ENCODE measurements at places on chromosomes 1 and 21.

DNA sequence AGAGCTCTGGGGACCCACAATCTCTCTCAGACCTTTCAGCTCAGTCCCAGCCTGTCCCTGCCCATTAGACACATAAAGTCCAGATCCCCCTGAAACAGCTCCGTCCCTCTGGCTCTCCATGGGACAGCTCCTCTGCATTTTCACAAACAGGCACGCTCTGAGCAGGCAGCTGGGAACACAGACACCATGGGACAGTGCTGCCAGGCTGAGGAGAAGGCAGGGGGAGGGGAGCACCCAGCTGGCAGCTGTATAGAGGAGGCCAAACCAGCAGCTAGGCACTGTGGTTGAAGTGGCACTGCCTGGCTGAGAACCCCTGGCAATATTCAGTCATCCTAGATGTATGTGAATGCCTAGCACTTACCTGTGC lies 2.0 kb downstream of the TMEM63A start:
- no peak for DNase-seq

DNA sequence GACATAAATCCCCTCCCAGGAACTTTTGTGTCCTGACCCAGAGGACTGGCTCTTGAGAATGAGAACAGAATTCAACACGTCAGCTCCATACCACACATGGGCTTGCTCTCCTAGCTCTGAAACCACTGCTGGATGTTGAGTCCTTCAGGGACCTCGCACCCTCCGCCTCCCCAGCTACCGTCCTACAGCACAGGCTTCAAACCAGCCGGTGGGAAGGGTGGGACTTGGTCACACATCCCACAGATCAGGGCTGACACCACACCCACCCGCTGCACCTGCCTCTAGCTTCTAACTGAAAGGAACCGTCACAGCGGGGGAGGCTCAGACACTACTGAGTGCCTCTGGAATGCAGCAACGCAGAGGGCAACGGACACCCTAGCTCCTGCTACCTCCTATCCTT lies 24.0 kb downstream of the MRAP start:
- DNase-seq: no peak

DNA sequence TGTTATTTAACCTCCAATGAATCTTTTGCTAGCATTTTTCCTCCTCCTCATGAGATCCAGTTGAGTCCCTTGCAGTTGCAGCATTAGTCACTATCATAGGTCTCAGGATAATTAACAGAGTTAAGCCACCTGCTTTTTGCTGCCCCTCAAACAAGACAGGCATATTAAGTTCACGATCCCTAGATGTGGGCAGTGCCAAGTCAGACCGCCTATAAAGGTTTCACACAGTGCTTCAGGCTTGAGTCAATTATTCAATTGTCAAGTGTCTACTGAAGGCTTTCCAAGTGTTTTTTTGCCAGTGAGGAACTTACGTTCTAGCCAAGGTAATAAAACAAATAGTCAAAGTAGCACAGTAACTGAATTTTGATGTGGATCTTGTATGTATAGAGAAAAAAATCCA lies 175.0 kb downstream of the DAB1 start:
- DNase-seq: no peak

DNA sequence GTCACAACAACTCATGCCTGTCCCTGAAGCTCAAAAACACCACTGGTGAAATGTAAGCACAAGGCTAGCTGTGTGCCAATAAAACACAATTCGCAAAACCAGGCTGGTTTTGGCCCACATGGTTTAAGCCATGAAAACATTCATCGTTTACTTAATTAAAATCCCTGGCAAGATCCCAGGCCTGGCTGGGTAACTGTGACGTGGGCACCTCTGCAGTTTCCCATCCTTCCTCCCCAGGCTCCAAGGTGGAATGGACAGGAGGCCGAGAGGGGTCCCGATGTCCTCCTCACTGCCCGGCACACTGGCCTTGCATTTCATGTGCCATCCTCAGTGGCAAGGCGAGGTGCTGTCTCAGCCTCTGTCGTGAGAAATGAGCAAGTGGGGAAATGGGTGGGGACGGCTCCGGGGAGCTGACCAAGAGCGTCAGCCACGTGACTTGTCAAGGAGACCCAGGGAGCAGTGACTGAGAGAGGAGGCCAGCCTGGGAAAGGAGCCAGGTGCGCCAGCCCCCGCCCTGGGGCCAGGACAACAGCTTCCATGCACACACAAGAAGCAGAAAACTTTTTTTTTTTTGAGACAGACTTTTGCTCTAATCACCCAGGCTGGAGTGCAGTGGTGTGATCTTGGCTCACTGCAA lies 153.1 kb upstream of the RAB4A start:
- DNase-seq: no peak

GRCh38 chr1:29924017-29924431 lies 687.7 kb downstream of the PTPRU start:
- no peak for DNase-seq

DNA sequence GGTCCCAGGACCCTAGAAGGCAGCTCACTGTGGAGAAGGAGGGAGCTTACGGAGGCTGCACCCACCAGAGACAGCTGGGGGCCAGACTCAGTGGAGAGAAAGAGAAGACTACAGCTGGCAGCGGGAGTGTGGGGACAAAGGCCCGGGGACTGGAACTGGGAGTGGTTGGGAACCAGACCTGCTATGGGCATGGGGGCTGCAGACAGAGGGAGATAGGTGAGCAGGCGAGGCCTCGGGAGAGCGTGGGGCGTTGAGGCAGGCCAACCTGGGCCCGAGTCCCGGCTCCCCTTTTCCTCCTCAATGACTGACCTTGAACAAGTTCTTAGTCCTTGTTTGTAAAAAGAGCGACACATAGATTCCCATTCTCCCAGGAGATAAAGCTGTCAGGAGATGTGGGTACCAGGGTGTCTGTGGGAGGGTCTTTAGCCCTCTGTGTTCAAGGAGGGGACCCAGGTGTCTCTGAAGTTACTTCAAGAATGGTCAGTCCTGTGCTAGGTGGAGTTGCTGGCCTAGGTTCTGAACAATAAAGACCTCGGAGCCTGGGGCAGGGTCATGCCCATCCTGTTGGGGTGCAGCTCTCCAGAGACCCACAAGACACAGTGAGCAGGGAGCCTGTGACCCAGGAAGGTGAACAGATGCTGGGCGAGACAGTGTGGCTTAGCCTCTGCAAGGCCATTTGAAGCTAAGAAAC lies 87.9 kb downstream of the ITPKB start:
- DNase-seq: no peak

- no peak for DNase-seq
These were observed 28.3 kb upstream of the LY9 start for GRCh38 chr1:160767395-160768294.

- no peak for DNase-seq
These were observed 15.7 kb upstream of the RASSF5 start for GRCh38 chr1:206491616-206492015.

DNA sequence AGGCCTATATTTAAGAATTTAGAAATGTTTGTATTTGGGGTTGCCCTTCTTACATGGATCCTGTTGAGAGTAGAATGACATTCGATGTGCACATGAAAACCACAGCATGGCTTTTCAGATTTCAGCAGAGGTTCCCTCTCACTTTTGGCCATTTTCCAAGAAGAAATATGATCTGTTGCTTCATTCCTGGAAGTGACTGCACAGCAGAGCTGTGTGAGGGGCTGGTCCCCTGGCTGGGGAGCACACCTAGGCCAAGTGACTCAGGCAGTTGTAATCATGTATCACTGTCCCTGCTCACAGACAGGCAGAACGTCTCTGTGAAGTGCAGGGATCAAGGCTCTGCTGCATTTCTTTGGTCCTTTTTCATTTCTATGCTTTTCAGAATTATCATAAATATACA lies 32.3 kb downstream of the AGT start:
- peak; percentile 85 for DNase-seq

DNA sequence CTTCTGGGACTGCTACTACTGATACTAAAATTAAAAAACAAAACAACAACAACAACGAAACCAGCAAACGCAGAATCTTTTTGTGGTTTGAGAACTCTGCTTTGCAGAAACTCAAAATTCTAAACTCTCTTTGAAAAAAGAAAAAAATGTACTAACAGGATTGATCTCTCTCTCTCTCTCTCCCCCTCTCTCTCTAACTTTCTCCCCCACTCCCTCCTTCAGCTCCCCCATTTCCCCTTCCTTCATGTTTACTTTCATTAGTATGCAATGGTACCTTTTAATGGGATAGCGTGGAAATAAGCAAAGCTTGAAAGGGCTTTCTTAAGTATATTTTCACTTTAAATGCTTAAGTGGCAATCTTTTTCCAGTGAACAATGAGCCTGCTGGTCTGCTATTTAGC lies 562.6 kb upstream of the ADGRL2 start:
- no peak for DNase-seq
